Naive B cell (primary cell): ENCODE measurements at places on chromosomes 7 and 10.

DNA sequence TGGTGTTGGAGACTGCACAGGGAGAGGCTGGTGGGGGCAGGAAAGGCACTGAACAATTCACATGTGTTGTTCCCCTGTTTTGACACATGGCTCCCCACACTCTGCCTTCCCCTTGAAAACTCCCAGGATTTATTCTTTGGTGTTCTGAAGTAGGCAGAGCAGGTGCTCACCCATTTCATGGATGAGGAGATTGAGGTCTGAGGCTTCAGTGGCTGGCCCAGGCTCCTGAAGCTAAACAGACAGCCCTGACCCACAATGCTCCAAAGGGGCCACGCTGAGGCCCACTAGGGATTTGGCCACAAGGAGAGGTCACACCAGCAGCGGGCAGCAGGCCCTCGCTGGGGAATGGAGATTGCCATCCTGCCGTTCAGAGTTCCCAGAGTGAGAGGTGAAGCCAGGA is 157.6 kb downstream of the SH3PXD2A start:
- no peak for DNase-seq

- no peak for DNase-seq
Observed at GRCh38 chr10:63528084-63528744, 7.0 kb downstream of the REEP3 start.

DNA sequence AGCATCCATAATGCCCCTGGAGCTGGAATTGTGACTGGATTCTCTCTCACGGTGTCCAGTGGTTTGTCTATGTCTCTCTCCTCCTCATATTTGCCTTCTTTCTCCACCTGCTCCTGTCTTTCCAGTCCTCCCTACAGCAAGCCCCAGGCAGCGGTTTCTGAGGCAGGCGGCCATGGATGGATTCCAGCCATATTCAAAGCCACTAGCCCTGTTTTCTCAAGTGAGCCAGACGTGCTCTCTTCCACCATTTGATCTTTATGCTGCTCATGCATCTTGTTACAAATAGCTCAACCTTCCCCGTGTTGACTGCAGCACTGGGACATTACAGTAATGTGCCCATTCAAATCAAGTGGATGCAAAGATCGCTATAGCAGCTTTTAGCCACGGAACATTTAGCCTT is 387.2 kb upstream of the PODXL start:
- DNase-seq, result no peak

- no peak for DNase-seq
Observed at GRCh38 chr10:128642502-128642901, 516.3 kb upstream of the MKI67 start.
